Vagina (tissue), 2 donors: ENCODE measurements at places on chromosomes 4 and X. TPM values are rescaled to one million over a fixed set of nuclear protein-coding genes. Genes with fewer than 3 reads are reported as not detected.

GPRASP3 gene
- 3.2 TPM for total RNA-seq

- no peaks in the 10 kb centered on the region for H3K27me3 ChIP-seq
- no peak for DNase-seq
- H3K4me1 ChIP-seq: no peaks in the 10 kb centered on the region
Observed at GRCh38 chr4:110049951-110050925, 137.6 kb downstream of the EGF start.

DNA sequence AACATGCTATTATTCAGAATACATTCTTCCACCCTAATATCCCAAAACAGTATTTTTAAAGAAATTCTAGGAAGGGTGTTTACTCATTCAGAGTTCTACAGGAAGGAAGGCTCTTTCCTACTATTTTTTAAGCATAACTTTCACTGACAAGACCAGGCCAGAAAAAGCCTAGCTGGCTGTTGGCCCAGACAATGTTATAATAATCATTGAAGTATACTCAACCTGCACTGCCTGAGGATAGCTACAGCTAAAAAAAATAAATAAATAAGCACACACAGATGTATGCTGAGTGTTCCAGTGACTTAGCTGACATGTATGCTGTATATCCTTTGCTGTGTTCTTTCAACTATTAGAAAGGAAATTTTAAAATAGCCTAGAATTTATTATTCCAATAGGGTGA, 145.8 kb upstream of the SPRY1 start:
- H3K27me3 ChIP-seq: no peaks in the 10 kb centered on the region
- H3K4me1 ChIP-seq: peaks cover 46% of the 10 kb centered on the region
- H3K27ac ChIP-seq: no peak overlapping the region
- H3K4me3 ChIP-seq: no peak overlapping the region

DNA sequence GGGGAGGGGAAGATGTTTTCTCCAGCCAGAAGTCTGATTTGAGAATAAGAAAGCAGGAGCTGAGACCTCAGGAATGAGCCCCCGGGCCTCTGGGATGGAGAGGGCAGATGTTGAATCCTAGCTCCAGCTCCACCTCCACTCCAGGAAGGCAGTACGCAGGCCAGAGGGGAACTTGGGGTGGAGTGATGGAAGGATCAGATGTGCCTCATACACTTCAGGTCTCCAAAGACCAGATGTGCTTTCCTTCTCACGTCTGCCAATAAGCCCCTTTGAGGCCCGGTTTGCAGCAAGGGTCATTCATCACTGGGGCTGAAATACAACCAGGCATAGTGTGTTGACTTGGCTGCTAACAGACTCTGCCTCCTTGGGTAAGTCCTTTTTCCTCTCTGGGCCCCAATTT, 28.1 kb downstream of the STARD8 start:
- no peak for DNase-seq
- no peak overlapping the region for H3K4me3 ChIP-seq
- no peaks in the 10 kb centered on the region for H3K27me3 ChIP-seq
- no peaks in the 10 kb centered on the region for H3K36me3 ChIP-seq

DNA sequence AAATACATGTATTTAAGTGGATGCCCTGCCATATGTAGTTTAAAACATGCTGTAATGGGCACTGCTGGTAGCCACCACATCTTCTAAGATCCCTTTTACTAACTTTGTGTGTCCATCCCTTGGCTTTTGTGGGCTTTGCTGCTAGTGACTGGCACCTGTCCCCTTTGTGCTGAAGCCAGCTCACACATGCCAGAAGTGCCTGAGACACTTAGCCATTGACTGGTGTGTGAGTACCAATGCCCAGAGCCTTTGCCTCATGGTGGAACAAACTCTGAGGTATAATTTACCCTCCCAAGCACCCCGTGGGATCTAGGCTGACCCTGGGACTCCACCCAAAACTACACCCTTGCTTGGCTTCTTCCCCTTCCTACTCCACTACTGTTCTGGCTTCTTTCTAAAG, 33.0 kb downstream of the ARHGAP6 start:
- H3K4me3 ChIP-seq: no peak overlapping the region
- DNase-seq: no peak
- H3K27me3 ChIP-seq: no peaks in the 10 kb centered on the region
- no peaks in the 10 kb centered on the region for H3K4me1 ChIP-seq
- no peaks in the 10 kb centered on the region for H3K36me3 ChIP-seq

DNA sequence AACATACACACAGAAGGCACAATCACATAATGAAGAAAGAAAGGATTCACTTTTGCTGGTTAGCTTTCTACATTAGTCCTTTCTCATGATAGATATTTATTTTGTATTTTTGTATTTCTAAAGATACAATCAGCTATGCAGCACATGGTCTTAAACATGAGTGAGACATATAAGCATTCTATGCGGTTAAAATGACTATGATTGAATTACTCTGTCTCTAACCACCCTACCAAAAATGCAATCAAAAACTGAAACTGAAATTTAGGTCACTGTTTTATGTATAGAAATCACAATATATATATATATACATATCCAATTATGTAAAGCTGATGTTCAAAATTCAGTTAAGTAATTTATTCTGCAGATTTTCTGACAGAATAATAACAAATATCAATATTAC, 21.9 kb downstream of the CXXC4 start:
- no peak overlapping the region for H3K4me3 ChIP-seq
- no peak overlapping the region for H3K27ac ChIP-seq
- DNase-seq: no peak
- H3K36me3 ChIP-seq: no peaks in the 10 kb centered on the region

DNA sequence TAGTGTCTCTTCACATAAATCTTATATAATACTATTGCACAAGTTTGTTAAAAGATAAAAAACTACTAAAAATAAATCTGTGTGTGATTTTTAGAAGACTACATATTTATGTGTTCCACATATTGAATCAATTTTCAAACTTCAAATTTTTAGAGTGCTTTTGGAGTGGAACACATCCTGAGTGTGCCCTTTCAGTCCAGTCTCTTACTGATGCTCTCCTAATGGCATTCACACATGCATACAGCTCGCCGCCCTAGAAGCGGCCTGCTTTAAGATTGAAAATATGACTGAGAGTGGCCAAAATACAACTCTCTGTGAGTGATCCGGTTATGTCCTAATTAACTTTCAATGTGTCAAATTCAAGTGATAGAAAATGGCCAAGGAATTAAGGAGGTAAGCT, 628.8 kb downstream of the ANKRD50 start:
- no peak overlapping the region for H3K4me3 ChIP-seq
- no peak for DNase-seq
- no peaks in the 10 kb centered on the region for H3K4me1 ChIP-seq
- H3K27ac ChIP-seq: no peak overlapping the region
- H3K36me3 ChIP-seq: no peaks in the 10 kb centered on the region
- no peaks in the 10 kb centered on the region for H3K27me3 ChIP-seq

GRCh38 chr4:10622728-10623127, 61.8 kb downstream of the CLNK start:
- no peak overlapping the region for H3K27ac ChIP-seq
- H3K4me1 ChIP-seq: no peaks in the 10 kb centered on the region
- no peaks in the 10 kb centered on the region for H3K36me3 ChIP-seq
- no peaks in the 10 kb centered on the region for H3K27me3 ChIP-seq

IL21 gene
- not detected for total RNA-seq

TMPRSS11F gene
- total RNA-seq: 13.8 TPM

SHOX gene
- not detected for total RNA-seq

GRCh38 chr4:121138039-121138825, 25.9 kb downstream of the TNIP3 start:
- no peak for DNase-seq
- H3K27ac ChIP-seq: no peak overlapping the region
- H3K4me3 ChIP-seq: no peak overlapping the region
- no peaks in the 10 kb centered on the region for H3K36me3 ChIP-seq
- no peaks in the 10 kb centered on the region for H3K27me3 ChIP-seq

DCAF8L2 gene
- not detected for total RNA-seq

GRCh38 chrX:40261833-40262156, 164.0 kb upstream of the BCOR start:
- no peak for DNase-seq
- no peak overlapping the region for H3K27ac ChIP-seq
- no peaks in the 10 kb centered on the region for H3K36me3 ChIP-seq
- H3K27me3 ChIP-seq: no peaks in the 10 kb centered on the region

DNA sequence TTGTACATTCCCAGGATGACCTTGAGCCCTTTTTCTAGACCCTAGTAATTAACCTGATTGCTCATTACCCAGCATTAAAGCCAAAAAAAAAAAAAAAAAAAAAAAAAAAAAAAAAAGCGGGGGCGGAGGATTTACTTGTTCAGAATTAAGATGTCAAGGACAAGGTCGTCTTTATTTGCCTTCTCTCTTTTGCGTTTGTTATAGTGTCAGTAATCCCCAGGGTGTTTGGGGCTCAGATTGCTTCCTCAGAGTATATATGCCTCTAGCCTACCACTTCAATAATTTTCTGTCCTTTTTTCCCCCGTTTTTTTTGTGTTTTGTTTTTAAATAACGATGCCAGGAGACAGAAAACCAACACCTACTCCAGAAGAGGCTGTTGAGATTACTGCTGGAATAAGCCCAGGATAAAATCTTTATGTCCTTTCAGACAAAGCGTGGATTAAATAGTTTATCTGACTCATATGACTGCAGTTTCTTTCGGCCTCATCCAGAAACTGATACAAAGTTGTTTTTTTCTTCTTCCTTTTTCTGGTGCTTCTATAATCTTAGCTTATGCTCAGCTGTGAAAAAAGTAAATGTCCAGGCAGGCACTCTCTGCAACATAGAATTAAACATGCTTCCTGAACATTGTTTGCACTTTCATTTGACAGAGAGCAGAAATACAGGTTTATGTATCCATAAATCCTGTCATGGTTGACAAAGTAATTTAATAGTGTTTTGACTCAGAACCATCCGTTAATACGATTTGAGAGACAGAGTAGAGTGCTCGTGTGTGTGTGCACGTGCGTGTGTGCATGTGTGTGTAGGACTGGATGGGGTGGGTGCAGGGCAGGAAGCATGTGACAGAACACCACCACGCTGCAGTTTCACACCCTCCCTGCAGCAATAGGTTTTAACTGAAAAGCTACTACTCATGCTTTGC, 138.6 kb downstream of the AFF1 start:
- no peaks in the 10 kb centered on the region for H3K27me3 ChIP-seq
- H3K4me1 ChIP-seq: peaks cover 90% of the 10 kb centered on the region
- H3K27ac ChIP-seq: peak overlapping the region; percentile 43
- DNase-seq: no peak
- peak overlapping the region; percentile 4 for H3K4me3 ChIP-seq

DNA sequence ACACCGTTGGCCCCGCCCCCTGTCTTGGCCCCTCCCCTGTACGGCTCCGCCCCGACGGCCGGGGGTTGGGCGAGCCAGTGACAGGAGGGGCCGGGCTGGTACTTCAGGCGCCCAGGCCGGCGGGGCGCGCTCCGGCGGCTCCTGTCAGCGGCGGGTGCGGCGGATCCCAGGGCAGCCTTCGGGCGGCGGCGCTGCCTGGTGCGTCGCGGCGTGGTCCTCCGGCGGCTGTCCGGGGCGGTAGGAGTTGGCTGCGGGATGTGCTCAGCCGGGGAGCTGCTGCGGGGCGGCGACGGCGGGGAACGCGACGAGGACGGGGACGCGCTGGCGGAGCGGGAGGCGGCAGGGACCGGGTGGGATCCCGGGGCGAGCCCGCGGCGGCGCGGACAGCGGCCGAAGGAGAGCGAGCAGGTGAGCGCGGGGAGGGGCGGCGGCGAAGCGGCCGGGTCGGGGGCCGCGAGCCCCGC, at the start of gene FAM241A:
FAM241A (plus strand) TSS at position 129 of the 464 bp plus-strand sequence; CDS start at position 256, 127 bp downstream.
- peak; percentile 91 for DNase-seq
- peak within 1 kb of the TSS; percentile 94 for H3K4me3 ChIP-seq
- no peaks in the 10 kb centered on the region for H3K36me3 ChIP-seq

DNA sequence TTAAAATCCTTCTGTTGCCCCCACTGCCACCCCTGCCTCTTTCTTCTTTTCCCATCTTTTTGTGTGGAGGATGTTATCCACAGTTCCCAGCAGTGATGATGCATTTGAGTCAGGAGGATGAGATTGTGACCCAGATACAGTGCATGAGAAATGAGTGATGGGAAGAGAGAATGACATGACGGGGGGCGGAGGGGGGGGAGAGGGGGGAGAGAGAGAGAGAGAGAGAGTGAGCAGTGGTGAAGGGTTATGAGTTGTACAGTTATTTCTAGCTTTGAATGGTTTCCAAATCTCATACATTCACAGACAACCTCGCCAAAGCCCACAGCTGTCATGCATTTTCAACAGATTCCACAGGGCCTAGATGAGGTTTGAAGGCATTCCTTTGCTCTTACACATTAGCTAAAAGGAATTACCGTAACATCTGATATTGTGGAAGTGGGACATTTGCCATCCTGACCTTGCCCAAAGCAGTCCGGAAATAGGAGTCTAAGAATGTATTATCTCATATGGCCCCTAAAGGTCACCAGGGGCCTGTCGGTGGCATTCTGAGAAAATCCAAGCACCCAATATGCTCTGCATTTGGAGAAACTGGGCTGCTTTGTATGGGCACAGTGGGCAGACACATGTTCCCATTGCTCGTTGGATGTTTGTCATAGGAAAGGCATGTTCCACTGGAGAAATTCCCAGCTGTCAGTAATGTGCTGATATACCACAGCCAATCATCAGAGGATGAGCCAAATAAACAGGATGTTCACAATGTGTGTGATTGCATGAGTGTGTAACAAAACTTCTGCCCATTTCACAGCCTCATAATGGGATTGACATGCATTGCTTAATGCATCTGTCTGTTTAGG, 435.8 kb downstream of the SPRY1 start:
- no peaks in the 10 kb centered on the region for H3K36me3 ChIP-seq
- peak overlapping the region; percentile 19 for H3K27ac ChIP-seq
- DNase-seq: no peak

DNA sequence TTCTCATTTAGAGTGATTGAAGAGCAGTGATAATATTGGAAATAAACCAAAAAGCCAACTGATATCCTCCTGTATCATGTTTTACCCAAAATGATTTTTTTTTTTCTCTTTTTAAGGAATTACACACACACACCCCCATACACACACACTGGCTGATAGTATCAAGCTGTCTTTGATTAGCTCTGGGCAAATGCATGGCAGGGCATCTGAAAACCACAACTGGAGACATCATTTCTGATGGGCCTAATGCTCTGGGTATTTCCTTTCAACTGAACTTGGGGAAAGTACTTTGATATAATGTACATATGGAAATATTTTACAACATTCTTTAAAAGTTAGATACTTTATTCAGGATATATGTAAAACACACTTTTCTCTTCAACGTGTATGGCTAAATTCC, 14.2 kb upstream of the OSTC start:
- no peak overlapping the region for H3K27ac ChIP-seq
- H3K4me1 ChIP-seq: no peaks in the 10 kb centered on the region
- no peaks in the 10 kb centered on the region for H3K36me3 ChIP-seq

DDIT4L gene
- 5.4 TPM for total RNA-seq

GRCh38 chrX:39624166-39624565, 473.6 kb downstream of the BCOR start:
- no peaks in the 10 kb centered on the region for H3K36me3 ChIP-seq
- H3K4me1 ChIP-seq: no peaks in the 10 kb centered on the region
- no peaks in the 10 kb centered on the region for H3K27me3 ChIP-seq

UGT2B11 gene
- not detected for total RNA-seq

GRCh38 chrX:1248331-1249061, 20.1 kb upstream of the CSF2RA start:
- peaks cover 13% of the 10 kb centered on the region for H3K4me1 ChIP-seq
- no peak overlapping the region for H3K4me3 ChIP-seq
- no peak for DNase-seq
- H3K27ac ChIP-seq: no peak overlapping the region
- no peaks in the 10 kb centered on the region for H3K36me3 ChIP-seq

- H3K27me3 ChIP-seq: no peaks in the 10 kb centered on the region
- peak overlapping the region; percentile 98 for H3K27ac ChIP-seq
- DNase-seq: no peak
Observed at GRCh38 chr4:169612871-169613859, 782 bp upstream of the NEK1 start.

XAGE2 gene
- not detected for total RNA-seq
